IPS DF 6.9 (cell line): ENCODE measurements at places on chromosomes 13 and 19.

DNA sequence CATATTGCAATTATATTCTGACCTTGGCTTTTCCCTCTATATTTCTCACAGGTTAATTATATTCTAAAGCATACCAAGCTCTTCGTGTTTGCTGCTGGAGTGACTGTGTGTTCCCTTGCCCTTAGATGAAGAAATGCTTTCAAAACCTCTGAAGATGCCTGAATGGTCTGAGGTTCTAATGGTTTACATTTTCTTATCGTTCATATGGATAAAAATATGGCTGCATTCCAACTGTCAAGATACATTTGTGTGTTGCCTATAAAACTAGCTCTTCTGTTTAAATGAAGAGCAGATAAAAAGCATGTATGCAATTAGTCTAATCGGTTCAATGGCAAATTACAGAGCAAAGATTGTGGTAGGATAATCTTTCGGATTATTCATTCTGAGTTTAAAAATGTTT lies 68.4 kb upstream of the ANKRD10 start:
- DNase-seq = no peak

- no peak for DNase-seq
Observed at GRCh38 chr19:16040642-16041041, 35.7 kb upstream of the TPM4 start.

- no peak for DNase-seq
Observed at GRCh38 chr13:43245374-43245964, 222.1 kb downstream of the DNAJC15 start.

DNA sequence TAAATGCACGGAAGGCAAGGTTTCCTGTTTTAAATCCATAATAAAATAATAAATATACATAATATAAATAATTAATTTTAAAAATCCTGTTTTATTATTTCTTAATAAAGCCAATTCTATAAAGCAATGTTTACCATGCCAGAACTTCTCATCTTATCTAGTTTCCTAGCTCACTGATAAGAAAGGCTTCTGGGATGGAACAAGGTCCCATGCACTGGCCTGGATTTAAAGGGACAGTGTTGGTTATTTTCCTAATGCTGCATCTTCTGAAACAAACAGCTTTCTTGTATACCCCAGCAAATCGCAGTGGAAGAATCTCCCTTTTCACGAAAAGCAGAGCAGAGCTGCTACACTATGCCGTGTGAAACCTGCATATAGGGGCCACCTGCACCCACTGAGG lies 68.8 kb downstream of the LNX2 start:
- no peak for DNase-seq

GRCh38 chr13:43357564-43357963 lies 334.2 kb downstream of the DNAJC15 start:
- no peak for DNase-seq

DNA sequence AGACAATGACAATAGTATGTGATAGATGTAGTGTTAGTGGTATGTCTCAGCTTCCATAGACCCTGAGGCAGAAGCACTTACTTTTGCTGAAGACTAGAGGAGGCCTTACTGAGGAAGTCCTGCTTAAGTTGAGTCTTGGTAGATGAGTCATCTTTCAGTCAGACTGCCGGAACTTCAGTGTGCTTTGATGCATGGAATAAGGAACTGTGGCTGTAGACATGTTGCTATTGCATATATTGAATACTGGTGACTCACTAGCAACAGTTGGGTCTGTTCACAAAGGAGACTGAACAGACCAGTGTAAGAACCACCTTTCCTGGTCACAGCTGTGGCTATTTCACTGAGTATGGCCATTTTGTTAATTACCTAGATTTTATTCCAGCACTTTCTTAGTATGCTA lies 1000.6 kb downstream of the OLFM4 start:
- DNase-seq = no peak

GRCh38 chr19:35211545-35212230 lies 16.9 kb downstream of the FAM187B start:
- no peak for DNase-seq

- DNase-seq = no peak
Observed at GRCh38 chr19:11031421-11032070, 57.7 kb upstream of the LDLR start.

GRCh38 chr19:36436531-36436930 lies 18.1 kb upstream of the ZFP82 start:
- DNase-seq = no peak

DNA sequence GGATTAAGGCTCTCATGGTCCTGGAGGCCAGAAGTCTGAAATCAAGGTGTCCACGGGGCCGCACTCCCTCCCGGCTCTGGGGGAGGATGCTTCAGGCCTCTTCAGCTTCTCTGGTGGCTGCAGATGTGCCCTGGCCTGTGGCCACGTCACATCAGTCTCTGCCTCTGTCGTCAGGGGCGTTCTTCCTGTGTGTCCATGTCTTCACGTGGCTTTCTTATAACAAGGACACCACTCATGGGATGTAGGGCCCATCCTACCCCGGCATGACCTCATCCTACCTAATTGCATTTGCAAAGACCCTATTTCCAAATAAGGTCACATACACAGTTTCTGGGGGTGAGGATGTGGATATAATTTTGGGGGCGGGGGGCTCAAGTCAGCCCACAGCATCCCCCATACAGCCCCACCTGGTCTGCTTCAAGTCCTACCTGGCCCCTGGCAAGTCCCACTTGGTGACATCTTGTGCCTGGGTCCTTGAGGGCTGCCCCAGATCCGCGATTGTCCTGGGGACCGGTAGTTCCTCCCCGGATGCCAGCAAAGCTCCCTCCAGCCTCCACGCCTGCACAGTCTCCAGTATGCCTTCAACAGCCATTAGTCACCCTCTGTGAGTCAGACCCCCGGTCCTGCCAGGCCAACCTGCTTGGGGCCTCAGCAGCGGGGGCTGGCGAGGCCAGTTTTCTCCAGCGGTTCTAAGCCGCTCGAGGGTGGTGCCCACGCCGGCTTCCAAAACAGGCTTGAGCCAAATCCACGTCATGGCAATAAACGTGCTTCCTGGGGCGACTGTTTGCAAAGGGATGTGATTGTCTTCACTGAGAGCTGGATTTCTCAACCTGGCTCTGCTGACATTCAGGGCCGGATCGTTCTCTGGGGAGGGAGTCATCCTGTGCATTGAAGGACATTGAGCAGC lies 32.2 kb downstream of the MYO9B start:
- no peak for DNase-seq

- no peak for DNase-seq
Observed at GRCh38 chr13:44819772-44820171, 169.5 kb downstream of the NUFIP1 start.

GRCh38 chr19:18604820-18605159 lies 1.8 kb downstream of the CRLF1 start:
- no peak for DNase-seq

DNA sequence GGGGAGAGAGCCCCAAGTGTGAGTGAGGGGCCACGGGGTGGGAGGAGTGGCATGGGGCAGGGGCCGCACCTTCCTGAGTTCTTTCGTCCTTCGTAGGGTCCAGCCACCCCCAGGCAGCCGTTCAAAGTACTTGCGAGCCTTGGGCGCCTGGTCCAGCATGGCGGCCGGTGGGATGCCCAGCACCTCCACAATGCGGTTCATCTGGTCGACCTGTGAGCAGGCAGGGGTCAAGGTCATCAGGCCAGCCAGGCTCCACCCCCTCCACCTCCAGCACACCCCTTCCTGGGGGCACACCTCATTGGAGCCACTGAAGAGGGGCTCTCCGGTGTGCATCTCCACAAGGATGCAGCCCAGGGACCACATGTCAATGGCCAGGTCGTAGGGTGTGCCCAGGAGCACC lies 6.7 kb downstream of the DYRK1B start:
- no peak for DNase-seq

DNA sequence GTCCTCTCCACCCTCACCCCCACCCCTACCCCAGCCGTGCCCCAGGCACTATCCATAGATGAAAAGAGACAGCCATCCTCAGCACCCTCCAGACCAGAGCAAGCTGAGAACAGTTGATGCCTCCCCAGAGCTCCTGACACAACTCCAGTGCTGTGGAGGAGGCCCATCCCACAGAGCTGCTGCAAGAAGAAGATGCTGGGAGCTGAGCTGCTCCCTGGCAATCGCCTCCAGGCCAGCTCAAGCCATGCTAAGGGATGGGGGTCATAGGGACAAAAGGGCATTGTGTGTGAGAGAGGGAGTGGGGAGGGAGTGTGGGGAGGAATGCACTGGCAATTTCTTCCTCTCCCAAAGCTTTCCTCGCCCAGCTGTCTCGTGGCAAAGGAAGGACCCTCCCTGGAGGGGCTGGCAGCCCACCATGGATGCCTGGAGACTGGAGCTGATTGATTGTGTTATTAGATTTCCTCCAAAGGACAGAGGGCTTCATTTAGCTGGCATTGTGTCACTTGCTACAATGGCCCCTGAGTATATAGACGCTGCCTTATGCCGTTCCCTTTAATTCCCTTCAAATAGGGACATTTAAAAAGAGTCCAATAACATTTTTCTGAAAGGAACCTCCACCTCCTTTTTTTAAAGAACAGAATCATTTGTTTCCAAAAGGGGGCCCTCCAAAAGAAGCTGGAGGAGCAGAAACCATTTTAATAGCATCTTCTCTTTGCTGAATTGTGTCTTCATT lies 476.4 kb downstream of the FOXO1 start:
- no peak for DNase-seq

DNA sequence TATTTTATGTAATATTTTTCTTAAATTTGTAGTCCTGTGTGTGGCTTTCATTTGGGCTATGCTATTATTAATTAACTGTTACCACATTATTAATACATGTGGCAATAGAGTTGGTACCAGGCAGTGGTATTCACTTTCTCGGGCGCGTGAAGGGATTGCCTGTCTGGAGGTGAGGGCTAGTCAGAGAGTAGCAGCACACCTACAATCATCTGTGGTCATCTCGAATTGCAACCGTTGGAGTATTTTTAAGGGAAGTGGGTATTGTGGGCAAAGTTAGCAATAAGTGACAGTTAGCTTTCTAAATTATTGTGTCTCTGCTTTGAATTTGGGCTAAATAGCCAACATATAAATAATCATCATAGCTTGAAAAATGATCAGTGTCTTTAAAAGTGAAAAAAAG lies 20.0 kb upstream of the GPR18 start:
- no peak for DNase-seq

GRCh38 chr13:47291107-47291656 lies 394.3 kb upstream of the HTR2A start:
- no peak for DNase-seq

GRCh38 chr19:45440873-45441654 lies 17.3 kb upstream of the ERCC1 start:
- no peak for DNase-seq

DNA sequence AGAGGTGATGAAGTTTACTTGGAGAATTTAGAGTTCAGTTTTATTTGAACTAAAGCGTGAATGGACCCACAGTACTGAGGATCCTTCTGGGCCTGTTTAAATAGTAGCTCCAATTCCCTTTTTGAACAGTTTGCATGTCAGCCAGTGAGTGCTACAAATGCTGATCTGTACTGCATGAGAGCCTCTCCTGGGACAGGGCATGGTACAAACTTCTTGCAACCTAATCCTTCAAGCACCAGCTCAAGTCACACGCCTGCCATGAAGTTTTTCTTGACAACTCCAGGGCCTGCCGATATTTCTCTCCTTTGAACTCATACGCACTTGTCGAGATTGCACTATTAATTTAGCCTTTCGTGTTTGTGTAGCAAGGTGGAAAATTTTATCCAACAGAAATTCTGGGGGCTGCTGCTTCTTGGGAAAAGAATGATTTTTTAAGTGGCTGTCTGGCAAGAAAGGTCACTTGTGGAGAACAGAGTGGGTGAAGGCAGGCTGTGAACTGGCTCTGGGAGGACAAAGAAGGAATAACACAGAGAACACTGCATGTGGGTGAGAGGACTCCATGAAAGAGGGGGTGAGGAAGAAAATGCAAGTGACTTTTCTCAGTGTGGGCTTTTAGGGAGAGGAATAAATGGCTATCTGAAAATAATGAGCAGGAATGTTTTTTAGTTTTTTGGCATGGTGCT lies 192.5 kb downstream of the NDFIP2 start:
- DNase-seq = no peak

GRCh38 chr13:99040536-99041131 lies 62.8 kb upstream of the DOCK9 start:
- DNase-seq = no peak

DNA sequence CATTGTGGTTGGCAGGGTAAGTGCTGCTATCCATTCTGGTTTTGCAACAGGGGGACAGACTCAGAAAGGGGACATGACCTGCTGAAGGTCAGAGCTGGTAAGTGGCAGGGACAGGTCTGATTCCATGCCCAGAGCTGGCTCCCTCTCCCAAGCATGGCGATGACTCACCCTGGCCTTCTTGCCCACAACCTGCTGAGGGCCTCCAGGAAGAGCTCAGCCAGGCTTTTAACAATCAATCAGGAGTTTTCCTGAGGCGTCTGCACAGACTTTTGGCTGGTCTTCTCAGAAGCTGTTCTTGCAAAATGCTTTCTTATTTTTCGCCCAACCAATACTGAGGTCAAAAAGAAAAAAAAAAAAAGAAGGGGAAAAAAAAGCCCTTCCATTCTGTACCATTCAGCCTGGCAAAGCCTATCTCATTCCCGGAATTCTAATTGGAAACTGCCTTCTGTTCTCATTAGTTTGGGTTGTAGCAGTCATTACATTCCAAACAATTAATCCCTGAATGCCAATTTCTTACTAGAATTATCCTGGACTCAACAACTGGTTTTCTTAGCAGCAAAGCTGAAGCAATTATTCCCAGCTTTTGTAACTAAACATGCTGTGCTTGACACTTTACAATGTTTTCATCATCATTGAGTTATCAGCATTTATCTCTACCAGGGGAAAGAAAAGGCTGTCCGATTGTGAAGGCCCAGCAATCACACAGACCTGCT lies 17.7 kb downstream of the SIAH3 start:
- DNase-seq = no peak

- no peak for DNase-seq
Observed at GRCh38 chr19:15640294-15640903, at the start of gene CYP4F3. Gene CYP4F3, plus strand, starts transcription at chr19:15640897. Its CDS starts 519 bp downstream, at chr19:15641416.

GRCh38 chr13:87676254-87677042 lies 5.3 kb downstream of the SLITRK5 start:
- no peak for DNase-seq

DNA sequence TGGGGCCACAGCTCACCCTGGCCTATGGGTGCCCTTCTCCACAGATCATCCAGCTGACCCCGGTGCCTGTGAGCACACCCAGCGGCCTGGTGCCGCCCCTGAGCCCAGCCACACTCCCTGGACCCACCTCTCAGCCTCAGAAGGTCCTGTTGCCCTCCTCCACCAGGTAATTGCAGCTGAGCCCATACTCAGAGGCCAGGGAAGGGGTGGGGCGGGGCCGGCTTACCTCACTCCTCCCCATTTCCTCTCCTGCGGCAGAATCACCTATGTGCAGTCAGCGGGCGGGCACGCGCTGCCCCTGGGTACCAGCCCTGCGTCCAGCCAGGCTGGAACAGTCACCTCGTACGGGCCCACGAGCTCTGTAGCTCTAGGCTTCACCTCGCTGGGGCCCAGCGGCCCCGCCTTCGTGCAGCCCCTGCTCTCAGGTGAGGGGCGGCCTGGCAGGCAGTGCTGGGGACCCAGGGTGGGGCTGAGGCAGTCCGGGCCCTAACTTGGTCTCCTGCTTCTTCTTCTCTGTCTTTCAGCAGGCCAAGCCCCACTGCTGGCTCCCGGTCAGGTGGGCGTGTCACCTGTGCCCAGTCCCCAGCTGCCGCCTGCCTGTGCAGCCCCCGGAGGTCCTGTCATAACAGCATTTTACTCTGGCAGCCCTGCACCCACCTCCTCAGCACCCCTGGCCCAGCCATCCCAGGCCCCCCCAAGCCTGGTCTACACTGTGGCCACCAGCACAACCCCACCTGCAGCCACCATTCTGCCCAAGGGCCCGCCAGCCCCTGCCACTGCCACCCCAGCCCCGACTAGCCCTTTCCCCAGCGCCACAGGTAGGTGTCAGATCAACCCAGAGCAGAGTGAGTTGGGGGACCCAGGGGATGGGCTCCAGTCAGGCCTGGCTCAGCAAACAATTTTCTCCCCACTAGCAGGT lies 9.6 kb upstream of the PRR19 start:
- DNase-seq = no peak
